ENCODE measurements at places on chromosomes 2 and 18.
A peak's percentile ranks its signal among the peaks of the same experiment; 100 is the strongest.

- DNase-seq = no peak
These were observed 223.2 kb upstream of the RAB6C start for GRCh38 chr2:129756276-129756675.

DNA sequence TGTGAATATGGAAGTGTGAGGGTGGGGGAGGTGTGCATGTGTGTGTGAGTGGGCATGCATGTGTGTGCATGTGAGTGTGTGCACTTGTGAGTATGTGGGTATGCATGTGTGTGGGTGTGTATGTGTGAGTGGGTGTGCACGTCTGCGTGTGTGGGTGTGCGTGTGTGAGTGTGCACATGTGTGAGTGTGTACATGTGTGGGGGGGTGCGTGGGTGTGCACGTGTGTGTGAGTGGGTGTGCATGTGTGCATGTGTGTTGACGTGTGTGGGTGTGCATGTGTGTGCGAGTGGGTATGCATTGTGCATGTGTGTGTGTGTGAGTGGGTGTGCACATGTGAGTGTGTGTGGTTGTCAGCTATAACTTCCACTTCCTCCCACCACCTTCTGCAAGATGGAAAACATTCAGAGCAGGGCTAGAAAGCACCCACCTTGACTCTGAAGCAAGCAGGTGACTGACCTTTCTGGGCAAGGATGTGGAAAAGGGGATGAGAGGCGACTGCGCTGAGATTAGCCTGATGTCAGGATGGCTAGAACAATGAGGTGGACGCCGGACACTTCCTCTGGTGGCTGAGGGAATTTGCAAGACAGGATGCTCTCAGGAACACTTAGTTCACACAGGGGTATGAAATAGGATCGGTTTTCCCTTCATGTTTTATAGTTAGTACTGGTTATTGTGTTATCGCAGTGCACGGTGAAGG lies 103.6 kb downstream of the ACKR3 start:
- DNase-seq = no peak

GRCh38 chr2:75466708-75467311 lies 93.9 kb downstream of the EVA1A start:
- peak; percentile 53 for DNase-seq

DNA sequence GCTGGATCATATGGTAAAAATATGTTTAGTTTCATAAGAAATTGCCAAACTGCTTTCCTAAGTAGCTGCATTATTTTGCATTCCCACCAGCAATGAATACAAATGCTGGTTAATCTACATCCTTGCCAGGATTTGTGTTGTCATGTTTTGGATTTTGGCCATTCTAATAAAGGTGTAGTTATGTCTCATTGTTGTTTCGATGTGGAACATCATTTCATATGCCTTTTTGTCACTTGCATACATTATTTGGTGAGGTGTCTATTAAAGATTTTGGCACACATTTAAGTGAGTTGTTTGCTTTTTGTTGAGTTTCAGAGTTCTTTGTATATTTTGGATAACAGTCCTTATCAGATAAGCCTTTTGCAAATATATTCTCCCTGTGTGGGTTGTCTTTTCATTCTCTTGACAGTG lies 299.2 kb upstream of the TFPI start:
- no peak for DNase-seq

DNA sequence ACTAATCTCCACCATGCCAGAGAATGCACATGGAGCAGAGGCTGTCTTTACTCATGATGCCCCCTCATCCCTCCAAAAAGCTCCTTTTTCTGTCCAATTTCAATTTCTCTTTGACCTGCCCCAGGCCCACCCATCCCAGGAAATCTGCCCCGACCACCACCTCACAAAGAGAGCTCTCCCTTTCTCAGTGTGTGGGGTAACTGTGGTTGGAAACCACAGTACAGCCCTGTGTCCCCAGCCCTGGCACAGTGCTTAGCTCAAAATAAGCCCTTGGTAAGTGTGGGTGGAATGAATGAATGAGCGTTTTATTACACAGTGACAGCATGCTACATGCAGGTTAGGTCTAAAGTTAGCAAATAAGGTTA lies 43.7 kb upstream of the CAB39 start:
- DNase-seq = no peak

DNA sequence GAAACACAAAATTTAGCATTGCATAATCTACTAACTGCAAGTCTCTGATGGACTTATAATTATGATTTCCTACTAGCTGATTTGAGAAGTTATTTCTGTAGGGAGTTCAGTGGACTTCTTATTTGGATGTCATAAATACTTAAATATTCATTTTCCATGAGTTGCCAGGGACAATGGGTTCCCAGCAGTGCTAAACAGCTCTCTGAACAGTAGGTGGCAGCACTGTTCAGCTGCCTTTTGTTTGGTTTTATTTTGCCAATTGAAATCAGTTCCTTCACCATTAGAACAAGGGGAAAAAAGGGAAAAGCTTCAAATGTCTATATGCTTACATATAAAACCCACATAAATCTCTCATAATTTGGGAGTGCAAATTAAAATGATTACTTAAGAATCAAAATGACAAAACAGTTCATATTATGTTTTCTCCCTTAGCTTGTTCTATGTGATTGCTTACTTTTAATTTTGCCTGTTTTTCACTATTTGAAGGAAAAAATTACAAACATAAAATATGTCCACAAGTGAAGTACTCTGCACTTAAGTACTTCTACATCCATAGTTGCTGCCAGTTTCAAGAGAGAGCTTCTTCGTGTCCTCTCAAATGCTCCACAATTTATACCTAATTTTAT lies 898.9 kb downstream of the CPS1 start:
- peak; percentile 10 for DNase-seq

GRCh38 chr2:85992611-85993010 lies 103.8 kb upstream of the ST3GAL5 start:
- no peak for DNase-seq

- DNase-seq = no peak
These were observed 7.2 kb upstream of the CCNT2 start for GRCh38 chr2:134911400-134911785.

GRCh38 chr2:148512501-148512900 lies 132.1 kb upstream of the EPC2 start:
- DNase-seq = no peak

DNA sequence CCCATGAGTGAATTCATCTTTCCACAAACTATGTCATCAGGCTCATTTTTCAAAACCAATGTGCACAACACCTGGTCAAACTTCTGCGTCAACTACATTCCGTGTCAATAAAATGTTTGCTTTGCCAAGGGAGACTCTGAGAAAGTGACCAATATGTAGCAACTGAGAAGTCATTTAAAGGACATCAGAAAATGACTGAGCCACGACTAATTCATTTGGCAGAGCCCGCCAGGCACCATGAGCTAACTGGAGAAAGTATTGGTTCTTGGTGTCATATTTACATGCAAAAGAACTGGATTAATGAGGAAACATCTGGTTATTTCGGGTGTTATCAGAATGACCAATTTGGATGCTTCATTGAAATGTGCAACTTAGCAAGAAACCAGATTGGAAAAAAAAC lies 7.2 kb downstream of the RND3 start:
- DNase-seq = peak; percentile 7

DNA sequence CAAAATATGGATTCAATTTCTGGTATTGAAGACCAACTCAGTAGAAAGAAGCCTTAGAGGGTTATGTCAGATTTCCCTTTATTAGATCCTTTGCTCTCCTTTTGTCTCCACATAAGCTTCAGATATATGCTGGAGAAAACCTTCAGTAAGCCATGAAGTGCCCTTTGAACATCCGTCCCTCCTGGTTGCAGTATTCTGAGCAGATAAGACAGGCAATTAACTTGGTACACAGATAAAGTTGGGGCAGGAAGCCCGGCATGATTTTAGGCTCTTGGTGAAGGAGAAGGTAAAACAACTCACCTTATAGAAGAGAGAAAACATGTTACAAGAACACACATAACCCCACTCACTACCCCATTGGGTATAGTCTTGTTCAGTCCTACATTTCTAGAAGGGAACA lies 76.4 kb downstream of the SRD5A2 start:
- DNase-seq = no peak

DNA sequence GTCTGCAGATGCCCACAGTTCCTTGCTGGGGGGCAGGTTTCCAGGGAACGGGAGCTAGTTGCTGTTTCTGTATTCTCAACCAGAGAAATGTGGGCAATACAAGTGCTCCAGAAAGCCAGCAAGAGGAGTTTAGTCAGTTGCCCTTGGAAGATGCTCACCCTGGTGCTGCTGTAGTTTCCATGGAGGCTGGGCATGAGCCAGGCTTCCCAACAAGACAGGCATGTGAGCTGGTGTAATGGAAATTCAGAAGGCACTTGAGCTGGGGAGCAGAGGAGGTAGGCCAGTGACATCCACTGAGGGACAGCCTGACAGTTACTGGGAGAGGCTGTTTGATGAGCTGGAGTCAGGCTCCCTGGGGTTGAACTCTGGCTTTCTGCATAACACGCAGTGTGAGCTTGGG lies 7.7 kb downstream of the HK2 start:
- no peak for DNase-seq

- DNase-seq = no peak
These were observed 103.7 kb upstream of the ATP8B1 start for GRCh38 chr18:57906852-57907251.

GRCh38 chr2:195662138-195662537 lies 5.1 kb downstream of the SLC39A10 start:
- no peak for DNase-seq

GRCh38 chr2:26141145-26141769 lies 31.6 kb upstream of the GAREM2 start:
- no peak for DNase-seq

DNA sequence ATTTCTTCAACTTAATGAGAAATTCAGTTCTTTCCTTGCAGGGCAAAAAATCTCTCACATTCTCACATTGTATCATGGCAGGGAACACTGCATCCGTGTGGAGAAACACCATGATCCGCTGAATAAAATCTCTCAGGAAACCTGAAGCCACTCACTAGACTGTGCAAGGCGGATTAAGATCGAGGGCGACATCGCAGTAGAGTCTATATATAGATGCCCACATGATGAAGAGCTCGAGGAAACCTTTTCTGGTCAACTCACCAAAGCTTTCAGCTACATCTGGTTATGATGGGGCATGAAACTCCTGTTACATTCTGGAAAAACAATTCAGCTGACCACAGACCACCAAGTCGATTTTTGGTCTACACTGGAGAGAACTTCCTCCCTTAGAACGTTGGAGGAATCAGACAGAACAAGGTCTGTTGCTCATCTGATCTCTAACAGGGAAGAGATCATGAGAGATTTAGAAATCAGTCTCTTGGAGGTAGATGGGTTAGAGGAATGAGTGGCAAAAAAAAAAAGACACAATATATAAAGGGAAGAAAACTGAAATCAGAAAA lies 162.9 kb upstream of the ZNF516 start:
- DNase-seq = peak; percentile 73

GRCh38 chr2:232473467-232473890 lies 14.2 kb downstream of the ECEL1 start:
- peak; percentile 99 for DNase-seq

DNA sequence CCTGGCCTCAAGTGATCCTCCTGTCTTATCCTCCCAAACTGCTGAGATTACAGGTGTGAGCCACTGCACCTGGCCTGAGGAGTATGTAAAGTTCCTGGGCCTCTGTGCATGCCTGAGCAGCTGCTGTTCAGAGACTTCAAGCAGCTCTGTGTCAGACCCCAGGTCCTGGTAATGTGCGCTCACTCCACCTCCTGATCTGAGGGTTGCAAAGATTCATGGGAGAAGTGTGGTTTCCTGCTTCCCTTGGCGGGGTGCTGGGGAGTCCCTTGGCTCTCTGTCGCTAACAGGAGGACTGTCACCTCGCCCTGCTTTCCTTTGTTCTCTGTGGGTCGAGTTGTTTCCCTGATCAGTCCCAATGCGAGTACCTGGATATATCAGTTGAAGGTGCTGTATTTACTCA lies 8.6 kb upstream of the IL36A start:
- no peak for DNase-seq

- DNase-seq = no peak
These were observed 68.8 kb upstream of the DPP10 start for GRCh38 chr2:114373591-114373990.

DNA sequence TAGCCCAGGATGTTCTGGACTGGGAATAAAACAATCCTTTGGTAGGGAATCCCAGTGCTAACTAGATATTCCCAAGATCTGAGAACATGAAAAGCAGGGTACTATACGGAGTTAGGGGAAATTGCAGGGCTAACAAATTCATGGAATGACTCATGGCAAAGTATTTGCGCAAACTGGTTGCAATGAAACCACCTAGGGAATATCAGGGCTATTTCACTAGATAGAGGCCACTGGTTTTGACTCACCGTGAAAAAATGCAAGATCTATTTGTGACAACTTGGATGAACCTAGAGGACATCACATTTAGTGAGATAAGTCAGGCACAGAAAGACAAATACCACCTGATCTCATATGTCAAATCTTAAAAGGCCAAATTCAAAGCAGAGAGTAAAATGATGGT lies 233.3 kb downstream of the MBD2 start:
- DNase-seq = no peak

GRCh38 chr2:157476953-157477709 lies 33.2 kb upstream of the CYTIP start:
- DNase-seq = no peak

DNA sequence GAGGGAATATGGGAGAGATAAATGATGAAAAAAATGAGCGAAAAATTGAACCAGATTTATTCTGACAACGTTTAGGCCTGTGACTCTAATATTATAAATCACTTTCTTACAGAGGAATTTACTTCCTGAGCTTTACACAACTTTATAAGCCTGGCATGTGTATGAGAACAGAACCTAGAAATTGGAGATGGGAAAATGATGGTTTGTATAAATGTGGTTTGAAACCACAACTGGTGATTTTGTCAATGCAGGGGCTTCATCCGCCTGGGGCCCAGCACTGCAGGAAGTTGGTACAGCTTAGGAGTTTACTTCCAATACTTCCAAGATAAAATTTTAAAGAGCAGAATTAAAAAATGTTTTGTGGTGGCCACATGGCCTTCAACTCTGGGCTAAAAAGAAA lies 82.3 kb downstream of the VAPA start:
- no peak for DNase-seq

GRCh38 chr2:132595693-132596092 lies 74.3 kb downstream of the LYPD1 start:
- DNase-seq = no peak

DNA sequence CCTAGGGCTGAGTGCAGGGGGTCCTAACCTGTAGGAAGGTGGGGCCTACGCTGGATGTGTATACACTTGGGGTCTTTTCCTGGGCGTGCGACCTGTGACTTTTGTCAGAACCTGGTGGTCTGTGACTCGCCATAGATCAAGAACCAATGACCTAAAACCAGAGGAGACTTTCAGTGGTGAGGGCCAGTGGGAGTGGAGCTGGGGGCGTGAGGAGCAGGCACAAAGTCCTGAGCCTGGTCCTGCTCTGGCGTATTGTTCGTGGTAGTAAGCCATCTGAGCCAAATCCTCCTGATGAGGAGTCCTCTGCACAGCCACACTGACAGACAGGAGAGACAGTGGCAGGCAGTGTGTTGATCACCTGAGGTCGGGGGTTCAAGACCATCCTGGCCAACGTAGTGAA lies 8.9 kb downstream of the INPP4A start:
- DNase-seq = no peak

DNA sequence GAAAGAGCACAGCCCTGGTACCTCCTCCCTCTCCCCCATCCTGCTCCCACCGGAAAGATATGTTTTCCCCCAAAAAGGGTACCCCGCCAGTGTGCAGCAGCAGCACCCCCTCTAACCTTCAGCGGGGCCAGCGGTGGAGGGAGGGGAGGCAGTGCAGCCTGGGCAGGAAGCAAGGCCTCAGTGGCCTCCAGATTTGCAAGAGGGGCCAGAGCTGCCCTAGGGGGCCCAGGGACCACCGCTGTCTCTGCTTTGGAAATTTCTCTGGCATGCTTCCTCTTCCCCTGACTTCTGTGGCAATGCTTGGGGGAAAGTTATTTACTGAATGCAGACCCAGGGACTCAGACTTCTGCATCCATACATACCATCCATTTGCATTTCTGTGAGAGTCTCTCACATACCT lies 111.5 kb downstream of the KLHL29 start:
- DNase-seq = no peak

Measured in NCI-H524 (cell line).